ENCODE measurements at places on chromosomes 12 and 14. TPM values are rescaled to one million over a fixed set of nuclear protein-coding genes. Genes with fewer than 3 reads are reported as not detected.

GRCh38 chr12:49809381-49809905, 18.8 kb downstream of the NCKAP5L start:
- no peak for DNase-seq

DNA sequence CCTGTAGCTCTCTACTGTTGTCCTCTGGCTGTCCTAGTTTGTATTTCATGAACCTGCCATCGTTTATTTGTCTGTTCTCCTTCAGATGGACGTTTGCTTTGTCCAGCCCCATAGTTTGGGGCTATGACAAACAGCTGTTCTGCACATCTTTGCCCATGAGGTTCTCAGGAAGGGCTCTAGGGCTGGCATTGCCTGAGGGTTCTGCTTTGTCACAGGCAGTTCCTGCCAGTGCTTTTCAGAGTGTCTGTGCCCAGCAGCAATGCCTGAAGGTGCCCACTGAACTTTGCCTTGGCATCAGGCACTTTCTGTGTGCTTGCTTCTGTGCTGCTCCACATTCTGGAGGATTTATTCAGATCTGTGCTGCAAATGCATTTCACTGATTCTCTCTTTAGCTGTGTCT, 361.3 kb downstream of the TMEM121 start:
- no peak for DNase-seq

SETD3 gene
- total RNA-seq, result 54.6 TPM

GRCh38 chr12:126156806-126157574, 1091.8 kb downstream of the AACS start:
- DNase-seq, result no peak

DNA sequence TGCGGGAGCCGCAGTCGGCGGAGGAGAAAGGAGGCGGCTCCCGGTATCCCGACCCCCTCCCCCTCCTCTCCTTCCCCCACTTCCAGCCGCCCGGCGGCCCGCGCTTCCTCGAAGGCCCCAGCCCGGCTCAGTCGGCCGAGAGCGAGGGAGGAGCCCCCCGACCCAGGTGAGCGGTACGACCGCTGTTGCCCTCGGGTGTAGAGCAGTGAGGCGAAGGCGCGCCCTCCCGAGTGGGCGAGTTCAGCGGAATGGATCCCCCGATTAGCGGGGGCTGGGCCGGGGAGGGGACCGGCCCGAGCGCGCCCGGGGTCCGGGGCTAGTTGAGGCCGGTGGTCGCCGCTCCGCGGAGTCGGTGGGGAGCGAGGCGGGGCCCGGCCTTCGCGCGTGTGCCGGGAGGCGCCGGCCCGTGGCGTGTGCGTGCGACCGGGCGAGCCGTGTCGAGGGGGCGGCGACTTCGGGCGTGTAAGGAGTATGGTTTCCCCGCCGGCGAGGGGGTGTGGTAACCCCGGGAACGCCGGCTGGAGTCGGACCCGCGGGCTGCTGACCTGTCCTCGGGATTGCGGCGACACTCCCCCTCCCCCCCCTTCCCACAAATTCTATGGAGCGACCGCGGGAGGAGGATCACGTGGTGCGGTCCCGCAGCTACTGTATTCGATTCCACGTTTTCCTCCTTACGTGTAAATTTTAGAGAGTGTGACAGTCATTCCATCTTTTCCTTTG, 501 bp downstream of the RIMKLB start:
- DNase-seq, result peak; percentile 86

DNA sequence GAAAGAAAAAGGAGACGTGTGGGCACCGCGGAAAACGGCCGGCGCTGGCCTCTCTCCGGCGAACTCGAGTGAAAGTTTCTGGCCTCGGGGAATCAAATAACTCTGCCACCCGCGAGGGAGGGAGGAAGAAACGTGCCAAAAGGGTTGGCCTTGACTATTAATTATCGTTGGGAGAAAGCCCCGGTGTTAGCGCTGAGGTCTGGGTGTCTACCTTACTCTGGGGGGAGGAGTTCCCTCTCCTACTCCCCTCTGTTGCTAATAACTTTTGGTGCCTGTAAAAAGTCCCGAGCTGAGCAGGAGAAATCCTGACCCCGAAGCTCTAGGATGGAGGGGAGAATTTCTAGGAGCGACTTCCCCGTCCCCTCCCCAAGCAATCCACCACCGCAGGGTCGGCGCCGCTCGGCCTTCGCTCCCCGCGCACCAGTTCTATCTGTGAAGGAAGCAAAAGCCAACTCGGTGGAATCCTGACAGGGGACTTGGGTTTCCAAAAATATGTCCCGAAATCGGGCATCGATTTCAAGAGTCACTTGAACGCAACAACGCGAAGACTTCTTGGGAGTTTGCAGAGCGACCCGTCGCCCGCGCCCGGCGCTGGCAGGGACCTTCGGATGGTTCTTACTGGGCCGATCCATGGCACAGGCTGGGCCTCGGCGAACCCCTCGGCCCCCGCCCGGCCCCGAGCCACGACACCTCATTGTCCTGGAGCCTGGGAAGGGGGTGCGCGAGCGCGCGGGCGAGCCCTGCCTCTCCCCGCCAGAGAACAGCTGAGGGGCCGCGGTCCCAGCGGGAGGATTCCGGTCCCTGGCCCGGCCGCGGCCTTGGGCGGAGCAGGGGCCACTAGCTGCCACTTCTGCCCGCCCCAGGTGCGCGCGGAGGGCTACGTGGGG, 1.7 kb downstream of the OTX2 start:
- no peak for DNase-seq

- no peak for DNase-seq
Measured at GRCh38 chr12:24379861-24380521, 430.5 kb upstream of the SOX5 start.

DNA sequence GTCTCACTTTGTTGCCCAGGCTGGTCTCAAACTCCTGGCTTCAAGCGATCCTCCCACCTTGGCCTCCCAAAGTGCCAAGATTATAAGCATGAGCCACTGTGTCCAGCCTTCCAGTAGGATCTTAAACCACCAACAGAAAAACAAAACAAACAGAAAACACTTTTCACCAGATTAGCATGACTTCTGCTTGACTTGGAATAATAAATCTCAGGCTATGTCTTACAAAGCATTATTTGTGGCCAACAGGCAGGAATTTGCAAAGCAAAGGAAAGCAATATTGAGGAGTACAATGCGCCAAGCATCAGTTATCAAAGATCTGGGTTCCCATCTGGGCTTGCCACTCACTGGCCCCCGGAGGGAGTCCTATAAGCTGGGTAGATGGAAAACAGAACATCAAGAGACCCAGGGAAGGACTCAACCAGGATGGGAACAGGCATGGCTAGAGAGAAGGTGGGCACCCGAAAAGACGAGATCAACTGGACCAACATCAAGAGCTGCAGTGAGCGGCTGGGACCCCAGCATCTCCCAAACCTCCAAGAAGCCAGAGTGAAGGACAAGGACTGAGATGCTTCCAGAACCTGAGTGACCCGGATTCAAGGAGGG, 101.2 kb downstream of the TMEM30B start:
- DNase-seq, result no peak

- no peak for DNase-seq
Measured at GRCh38 chr14:69814397-69814796, 17.4 kb upstream of the SLC10A1 start.

DNA sequence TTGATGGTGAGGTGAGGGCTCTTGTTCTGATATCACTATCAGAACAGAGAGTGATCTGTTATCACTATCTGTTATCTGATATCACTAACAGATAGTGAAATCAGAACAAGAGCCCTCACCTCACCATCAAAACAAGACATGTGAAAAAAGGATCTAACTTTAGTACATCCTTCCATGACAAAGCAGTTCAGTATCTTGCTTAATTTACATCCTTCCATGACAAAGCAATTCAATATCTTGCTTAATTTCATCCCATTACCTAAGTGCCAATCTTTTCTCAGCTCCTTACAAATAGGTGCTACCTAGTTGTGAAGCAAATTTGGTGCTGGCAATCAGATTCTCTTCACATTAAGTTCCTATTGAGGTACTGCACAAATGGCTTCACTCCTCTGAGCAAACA, 1865.6 kb upstream of the FLRT2 start:
- no peak for DNase-seq

OTUB2 gene
- 1.9 TPM for total RNA-seq

B3GNT4 gene
- not detected for total RNA-seq

DNA sequence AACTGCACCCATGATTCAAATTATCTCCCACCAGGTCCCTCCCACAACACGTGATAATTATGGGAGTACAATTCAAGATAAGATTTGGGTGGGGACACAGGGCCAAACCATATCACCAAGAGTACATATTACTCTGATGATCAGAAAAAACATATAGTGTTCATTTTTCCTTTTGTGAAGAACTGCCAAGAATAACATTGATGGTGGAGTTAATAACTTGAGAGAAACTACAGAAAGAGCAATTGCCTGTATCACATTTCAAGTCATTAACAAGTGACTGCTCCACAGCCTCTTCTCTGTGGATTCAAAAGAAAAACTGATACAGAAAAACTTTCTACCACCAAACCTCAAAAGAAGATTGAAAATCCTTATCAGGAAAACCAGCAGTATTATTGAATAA, 34.7 kb downstream of the GRIP1 start:
- no peak for DNase-seq

DNA sequence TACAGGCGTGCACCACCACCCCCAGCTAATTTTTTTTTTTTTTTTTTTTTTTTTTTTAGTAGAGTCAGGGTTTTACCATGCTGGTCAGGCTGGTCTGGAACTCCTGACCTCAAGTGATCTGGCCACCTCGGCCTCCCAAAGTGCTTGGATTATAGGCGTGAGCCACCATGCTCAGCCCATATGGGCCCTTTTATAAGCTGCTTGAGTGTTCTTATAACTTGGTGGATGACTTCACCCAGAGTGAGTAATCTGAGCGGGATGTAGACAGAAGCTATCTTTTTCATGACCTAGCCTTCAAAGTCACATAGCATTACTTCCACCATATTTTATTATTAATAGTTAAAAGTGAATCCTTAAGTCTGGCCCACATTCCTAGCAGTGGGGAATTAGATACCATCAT, 16.4 kb downstream of the BBOF1 start:
- peak; percentile 66 for DNase-seq

GRCh38 chr12:82817368-82817767, 130.7 kb downstream of the TMTC2 start:
- peak; percentile 68 for DNase-seq

- DNase-seq, result no peak
Measured at GRCh38 chr14:73777420-73777819, 63.2 kb upstream of the PNMA1 start.

DNA sequence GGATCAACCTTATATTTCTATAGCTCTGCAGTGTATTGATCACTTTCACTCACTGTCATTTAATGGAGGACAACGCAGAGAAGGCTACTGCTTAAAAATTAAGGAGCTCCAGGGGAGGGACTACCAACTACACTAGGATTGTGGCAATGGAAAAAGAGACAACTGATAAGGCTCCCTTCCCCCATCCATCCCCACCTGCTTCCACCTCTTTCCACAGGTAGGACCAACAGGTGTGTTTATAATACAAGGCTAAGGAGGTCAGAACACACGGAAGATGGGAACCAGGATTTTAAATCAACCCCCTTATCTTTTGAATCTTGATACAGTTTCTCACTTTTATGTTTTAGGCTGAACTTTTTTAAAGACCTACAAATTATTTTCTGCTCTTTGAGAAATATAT, 90.8 kb downstream of the STAB2 start:
- DNase-seq, result no peak

GRCh38 chr12:8034802-8035201, 2.3 kb downstream of the FOXJ2 start:
- peak; percentile 33 for DNase-seq

GRCh38 chr12:13592063-13592942, 389.1 kb downstream of the GRIN2B start:
- DNase-seq, result no peak

DNA sequence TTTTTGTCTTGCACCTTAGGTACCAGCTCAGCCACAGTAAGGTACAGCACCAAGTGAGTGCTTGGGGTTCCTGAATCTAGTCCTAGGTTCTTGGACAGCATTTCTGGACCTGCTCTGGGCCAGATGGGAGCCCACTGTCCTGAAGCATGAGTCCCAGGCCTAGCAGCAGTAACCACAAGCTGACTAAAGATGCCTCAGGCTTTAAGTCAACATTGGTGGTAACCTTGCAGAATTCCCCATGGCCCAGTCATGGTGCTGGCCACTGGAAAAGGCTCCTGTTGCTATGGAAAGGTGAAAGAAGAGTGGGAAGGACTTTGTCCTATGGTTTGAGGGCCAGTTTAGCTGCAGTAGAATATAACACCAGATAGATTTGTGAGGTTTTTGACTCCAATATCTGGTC, 86.9 kb upstream of the CLEC14A start:
- peak; percentile 96 for DNase-seq

DNA sequence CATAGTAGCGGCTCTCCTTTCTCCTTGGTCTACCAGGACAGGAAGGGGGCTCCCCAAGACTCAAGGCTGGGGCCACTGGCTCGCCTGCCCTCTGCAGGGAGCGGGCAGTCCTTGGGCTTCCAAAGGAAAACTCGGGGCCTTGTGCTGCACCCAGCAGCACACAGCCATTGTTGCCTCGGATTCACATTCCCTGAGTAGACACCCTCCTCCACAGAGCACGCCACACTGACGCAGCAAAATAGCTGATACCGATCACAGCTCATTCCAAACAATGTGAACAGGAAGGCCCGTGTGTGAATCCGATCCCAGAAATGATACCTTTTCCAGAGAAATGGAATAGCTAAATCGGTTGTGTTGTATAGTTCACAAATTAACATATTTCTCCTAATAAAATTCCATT, 65.1 kb upstream of the DYNC1H1 start:
- no peak for DNase-seq

DNA sequence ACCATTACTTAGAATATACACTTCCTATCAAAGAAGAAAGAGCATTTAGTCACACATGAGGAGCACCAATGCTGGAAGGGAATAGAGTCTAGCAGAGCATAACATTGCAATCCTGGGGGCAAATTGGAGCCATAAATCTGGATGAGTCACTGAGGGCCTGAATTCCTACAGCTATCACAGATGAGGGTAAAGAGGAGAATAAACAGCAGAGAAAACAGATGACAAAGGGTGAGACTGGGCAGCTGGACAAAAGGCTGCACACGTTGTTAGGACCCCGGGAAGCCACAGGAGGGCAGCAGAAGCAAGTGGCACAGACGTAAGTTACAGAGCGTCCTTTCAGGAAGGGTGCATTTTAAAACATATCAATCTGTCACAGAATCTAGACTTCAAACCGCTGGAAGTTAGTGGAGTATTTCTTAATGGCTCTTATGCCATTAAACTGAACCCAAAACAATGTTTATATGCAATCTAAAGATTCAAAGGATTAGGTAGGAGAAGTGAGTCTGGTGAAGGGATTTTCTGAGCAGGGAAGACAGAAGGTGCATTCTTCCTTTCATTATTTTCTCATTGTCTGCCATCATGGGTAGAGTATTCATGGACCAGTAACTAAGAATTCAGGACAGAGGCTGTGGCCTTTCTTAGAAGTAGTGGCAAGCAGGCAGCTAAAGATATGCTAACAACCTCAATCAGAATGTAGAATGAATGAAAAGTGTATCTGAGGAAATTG, 159.8 kb upstream of the DAAM1 start:
- peak; percentile 95 for DNase-seq

DNA sequence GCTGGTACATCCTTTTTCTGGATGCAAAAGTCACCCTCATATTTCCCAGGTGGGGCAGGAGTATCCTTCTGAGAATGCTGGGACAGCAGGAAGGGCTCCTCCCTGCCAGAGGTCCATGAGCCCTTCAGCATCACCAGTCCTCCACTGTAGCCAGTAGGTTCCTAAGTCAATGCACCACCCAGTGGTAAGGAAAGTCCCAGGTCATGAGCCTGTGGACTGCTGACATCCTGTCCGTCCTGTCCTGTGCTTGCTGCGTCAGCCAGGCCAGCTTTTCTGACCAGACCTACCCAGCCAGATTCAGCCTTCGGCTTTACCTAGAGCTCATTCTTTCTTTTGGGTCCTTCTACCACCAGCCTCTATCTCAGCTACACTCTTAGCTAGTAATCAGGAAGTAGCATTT, 23.0 kb upstream of the ACTN1 start:
- DNase-seq, result peak; percentile 29

GRCh38 chr12:89307474-89308253, 44.6 kb downstream of the DUSP6 start:
- DNase-seq, result no peak

FLRT2 gene
- 94.1 TPM for total RNA-seq
